Activated CD4-positive, alpha-beta T cell treated with anti-CD3 and anti-CD28 coated beads, Interleukin-2, Interleukin-6, amounts not matched to agents 100 ng/mL and 50 ng/mL, durations not matched to agents 16 hours and 8 hours (primary cell): ENCODE measurements at places on chromosomes 7 and 10.

- DNase-seq = peak; percentile 12
Measured at GRCh38 chr7:83947260-83947659, 247.3 kb downstream of the SEMA3A start.

DNA sequence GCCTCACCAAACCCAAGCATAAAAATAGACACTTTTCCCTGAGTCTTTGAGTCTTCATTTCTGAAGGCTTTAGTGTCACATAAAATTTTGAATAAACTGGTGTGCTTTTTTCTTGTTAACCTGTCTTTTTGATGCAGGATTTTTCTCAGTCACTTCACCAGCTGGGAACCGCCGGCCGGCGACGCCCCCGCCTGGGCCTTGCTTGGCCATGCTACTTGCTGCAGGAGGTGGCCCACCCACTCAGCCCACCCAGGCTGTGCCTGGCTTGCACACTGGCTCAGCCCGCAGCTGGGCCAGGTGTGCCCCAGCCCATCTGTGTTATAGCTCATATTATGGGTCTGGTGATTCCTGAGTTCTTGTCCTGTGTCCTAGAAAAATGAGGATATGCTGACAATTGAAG is 247.4 kb upstream of the CACNA2D1 start:
- DNase-seq = no peak

DNA sequence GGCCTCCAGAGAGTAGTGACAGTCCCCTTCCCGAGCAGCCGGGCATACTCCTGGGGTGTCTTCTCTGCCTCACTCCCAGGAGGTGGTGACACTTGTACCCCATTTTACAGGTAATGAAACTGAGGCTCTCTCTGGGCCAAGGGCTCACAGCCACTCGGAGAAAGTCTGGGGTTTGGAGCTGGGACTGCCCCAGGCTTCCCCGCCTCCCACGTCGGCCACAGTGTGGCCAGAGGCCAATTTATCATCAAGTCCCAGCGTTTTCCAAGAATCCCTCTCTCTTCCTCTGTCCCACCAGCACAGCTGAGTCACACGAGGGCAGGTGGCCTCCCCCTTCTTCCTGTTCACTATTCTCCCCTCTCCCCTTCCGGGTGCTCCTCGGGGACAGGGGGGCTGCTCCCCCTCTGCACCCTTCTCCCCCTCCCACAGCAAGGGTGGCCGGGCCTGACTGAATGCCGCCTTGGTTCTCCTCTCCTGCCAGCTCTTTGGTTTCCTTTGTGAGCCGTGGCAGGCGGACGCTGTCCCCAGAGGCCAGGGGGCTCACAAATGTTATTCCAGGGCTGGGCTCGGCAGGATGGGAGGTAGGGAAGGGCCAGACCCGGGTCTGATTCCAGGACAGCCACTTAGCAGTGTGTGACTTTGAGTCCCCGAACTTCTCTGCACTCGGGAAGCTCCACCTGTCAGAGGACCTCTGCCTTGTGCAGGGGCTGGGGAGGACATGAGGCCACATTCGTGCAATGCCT is 17.7 kb downstream of the CLIP2 start:
- no peak for DNase-seq

DNA sequence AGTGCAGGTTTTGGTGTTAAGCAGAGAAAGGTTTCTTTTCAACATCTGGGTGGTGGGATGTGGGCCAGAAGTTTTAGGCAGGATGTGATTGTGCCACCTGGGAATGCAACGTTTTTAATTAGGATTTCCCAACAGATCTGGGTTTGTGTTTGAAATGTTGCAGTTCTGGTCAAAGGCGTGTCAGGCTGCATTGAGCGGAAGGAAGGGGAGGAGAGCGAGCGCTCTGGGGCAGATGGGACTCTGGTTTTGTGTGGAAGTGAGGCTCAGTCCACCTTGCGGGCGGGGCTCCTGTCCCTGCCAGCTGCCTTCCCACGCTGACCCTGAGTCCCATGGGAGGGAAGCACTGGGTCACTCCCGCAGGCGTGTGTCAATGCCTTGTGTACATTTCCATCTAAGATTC is 767.7 kb downstream of the KCNMA1 start:
- DNase-seq = no peak

DNA sequence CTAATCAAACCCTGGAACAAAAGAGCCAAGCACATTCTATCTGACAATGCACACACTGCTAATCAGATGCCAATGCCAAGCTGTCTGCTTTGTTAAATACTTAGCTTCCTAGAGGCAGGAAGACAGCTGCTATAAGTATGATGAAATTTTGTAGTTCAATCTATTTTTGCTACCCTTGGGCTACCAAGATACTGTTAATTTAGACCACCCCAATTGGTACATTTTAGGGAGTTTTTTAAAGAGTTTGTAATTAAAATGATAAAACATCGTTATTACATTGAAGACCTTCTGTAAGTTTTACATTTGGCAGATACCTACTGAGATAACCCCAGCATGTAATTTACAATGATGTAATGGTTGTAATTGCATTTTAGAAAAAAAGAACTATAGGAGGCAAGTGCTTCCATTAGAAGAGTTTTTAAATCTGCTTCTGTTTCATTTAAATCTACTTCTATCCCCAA is 268.5 kb downstream of the ADK start:
- DNase-seq = no peak

GRCh38 chr10:93718937-93719725 is 16.7 kb upstream of the FRA10AC1 start:
- no peak for DNase-seq

DNA sequence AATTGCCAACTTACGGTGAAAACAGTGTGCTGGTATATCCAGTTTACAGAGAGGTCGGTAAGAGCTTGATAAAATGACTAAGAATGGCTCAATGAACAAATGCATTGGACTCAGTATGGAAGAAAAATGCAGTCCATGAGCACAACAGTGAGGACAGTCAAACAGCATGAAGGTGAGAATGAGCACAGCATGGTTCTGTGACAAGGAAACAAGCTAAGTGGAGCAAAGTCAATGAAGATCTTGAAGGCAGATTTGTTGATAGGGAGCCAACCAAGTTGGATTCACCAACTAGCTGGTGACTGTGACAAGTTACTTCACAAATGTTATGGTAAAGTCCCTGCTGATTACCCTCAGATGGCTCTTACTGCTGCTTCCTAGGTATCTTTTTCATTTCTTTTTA is 75.9 kb downstream of the SHOC2 start:
- no peak for DNase-seq

DNA sequence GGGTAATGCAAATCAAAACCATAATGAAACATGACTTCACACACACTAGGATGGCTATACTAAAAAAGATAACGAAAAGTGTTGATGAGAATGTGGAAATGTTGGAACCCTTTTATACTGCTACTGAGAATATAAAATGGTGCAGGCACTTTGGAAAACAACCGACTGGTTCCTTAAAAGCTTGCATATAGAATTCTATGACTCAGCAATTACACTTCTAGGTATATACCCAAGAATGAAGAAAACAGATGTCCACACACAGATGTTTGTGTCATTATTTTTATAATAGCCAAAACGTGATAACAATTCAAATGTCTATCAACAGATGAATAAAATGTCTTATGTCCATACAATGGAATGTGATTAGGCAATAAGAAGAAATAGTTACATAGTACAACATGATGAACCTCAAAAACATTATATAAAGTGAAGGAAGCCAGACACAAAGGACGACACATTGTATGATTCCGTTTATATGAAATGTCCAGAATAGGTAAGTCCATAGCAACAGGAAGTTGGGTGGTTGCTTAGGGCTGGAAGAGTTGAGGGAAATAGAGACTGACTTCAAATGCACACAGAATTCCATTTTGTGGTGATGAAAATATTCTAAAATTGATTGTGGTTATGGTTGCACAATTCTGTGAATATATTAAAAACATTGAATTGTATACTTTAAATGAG is 148.3 kb upstream of the PHYHIPL start:
- DNase-seq = no peak

- no peak for DNase-seq
Measured at GRCh38 chr7:41206267-41206666, 496.6 kb downstream of the INHBA start.

GRCh38 chr7:110914263-110914662 is 176.7 kb upstream of the LRRN3 start:
- no peak for DNase-seq

GRCh38 chr10:18290651-18291313 is 150.6 kb downstream of the CACNB2 start:
- DNase-seq = no peak

GRCh38 chr10:1648648-1649047 is 88.7 kb downstream of the ADARB2 start:
- DNase-seq = no peak

GRCh38 chr10:131650771-131651673 is 249.8 kb upstream of the PPP2R2D start:
- no peak for DNase-seq

GRCh38 chr10:96124230-96125141 is 5.6 kb upstream of the ZNF518A start:
- no peak for DNase-seq

GRCh38 chr10:127067542-127068194 is 128.7 kb downstream of the INSYN2A start:
- no peak for DNase-seq

DNA sequence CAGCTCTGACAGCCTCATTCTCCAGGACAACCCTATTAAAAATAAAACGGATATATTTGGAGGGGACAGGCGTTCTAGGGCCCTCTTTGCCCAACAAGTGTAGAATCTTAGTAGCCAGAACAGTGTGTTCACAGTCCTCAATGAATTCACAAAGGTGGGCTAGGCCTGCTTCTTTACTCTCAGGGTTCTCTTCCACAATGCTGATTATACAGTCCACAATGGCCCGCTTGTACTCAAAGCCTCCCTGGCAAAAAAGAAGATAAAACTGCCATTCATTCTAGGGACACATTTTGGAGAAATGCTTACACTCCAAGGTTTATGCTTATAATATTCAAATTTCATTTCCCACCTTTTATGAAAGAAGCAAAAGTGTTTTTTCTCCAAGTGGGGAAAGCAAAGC is 62.6 kb downstream of the MEST start:
- DNase-seq = no peak

DNA sequence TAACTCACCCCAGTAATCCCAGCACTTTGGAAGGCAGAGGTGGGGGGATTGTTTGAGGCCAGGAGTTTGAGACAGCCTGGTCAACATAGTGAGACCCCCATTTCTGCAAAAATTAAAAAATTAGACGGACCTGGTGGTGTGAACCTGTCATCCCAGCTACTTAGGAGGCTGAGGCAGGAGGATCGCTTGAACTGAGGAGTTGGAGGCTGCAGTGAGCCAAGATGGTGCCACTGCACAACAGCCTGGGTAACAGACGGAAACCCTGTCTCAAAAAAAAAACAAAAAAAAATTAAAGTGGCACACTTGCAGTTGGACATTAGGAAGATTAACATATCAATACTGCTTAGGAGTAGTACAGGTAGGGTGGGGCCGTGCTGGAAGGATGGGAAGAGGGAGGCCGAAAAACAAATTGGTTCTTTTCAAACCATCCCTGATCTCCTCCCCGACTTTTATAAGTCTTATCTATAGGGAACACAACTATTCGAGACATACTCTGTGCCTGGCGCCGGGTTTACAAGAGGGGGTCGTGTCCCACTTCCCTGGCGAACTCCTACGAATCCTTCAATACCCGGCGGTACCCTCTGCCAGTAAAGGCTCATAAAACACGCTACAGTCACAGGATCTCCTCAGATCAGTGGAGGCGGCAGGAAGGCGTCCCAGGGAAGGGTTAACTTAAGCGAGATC is 628 bp downstream of the TAF6 start:
- DNase-seq = no peak
